ENCODE measurements at places on chromosomes 7 and 10.

DNA sequence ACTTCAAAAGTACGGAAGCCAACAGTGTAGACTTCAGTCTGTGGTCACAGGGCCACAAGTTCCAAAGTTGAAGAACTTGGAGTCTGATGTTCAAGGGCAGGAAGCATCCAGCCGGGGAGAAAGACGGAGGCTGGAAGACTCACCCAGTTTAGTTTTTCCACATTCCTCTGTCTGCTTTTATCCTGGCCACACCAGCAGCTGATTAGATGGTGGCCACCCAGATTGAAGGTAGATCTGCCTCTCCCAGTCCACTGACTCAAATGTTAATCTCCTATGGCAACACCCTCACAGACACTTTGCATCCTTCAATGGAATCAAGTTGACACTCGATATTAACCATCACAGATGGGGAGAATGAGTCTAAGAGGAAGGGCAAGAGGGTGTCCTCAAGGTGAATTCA, 19.3 kb upstream of the FRMD4A start:
- DNase-seq, result no peak

GRCh38 chr10:93180482-93180931, 106.8 kb downstream of the CYP26A1 start:
- no peak for DNase-seq

GRCh38 chr10:132993271-132994184, 51.2 kb upstream of the CFAP46 start:
- DNase-seq, result no peak

DNA sequence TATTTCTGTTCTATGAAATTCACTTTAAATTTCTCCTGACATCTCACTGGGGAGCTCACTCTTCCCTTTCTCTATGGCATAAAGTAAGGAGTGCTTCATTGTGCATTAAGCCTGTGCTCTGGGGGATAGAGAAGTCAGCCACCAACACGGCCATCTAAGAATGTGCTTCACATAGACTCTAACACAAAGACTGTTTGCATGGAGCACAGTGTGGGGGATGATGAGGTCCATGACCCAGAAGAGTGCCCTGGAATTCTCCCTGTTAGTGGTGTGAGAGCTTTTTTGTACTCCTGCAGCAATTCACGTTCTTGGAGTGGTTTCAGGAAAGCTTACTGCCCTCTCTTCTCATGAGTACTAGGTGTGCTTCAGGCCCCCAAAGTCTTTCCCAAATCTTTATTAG, 43.9 kb upstream of the PDZD8 start:
- DNase-seq, result no peak

GRCh38 chr7:112129655-112130323, 76.4 kb downstream of the DOCK4 start:
- no peak for DNase-seq

- DNase-seq, result no peak
Observed at GRCh38 chr7:51108134-51108533, 208.5 kb downstream of the COBL start.

DNA sequence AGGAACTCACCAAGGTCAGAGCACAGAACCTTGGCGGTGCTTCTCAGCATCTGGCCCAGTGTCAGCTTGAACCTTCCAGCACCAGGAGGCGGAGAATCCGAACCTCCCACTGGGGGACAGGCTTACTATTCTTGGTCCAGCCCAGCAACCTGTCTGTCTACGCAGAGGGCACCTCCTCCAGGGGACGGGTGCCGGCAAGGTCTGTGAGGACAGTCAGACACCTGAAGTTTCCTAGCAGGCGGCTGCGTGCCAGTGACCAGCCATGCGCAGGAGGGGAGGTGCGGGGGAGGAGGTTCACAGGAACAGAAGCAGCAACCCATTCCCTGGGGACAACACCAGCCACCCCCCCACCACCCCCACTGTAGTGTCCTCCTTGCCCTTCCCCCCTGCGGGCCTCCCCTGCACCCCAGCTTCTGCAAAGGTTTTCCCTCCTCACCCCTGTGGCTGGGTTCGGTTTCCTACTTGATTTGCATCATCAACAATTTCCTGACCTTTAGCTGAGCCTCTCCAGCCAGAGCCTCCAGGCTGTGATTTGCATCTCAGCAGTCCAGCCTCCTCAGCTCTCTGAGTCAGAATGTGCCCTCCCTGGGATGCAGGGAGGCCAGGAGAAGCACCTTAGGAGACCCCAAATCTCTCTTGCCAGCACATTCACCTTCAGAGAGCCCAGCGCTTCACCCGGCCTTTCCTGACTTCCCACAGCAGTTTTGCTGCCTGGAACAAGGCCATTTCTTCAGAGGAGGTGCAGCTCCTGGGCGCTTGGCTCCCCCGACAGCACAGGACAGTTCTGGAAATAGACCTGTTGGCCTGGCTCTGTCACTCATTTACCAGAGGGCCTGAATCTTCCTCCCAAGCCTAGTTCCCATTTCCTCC, 107.5 kb upstream of the NPS start:
- no peak for DNase-seq

GRCh38 chr10:99548041-99548530, 15.3 kb downstream of the NKX2-3 start:
- DNase-seq, result no peak

GRCh38 chr7:22109761-22110160, 164.1 kb upstream of the CDCA7L start:
- DNase-seq, result no peak

DNA sequence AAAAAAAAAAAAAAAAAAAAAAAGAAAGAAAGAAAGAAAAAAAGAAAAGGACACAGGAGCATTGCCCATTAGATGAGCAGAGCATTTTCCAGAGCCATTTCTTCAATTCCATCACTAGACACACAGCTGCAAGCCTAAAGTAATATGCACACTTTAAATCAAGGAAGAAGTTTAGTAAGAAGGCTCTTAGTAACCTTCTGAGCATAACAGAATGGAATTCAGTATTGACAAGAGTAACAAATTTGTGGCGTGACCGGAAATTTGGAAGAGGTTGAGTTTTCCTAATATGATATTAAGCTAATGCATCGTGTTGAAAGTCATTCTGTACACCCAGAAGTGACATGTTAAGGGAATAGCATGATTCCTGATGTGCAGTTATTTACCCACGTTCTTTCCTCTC, 35.3 kb downstream of the SMURF1 start:
- no peak for DNase-seq

- DNase-seq, result no peak
Observed at GRCh38 chr7:26334166-26334859, 42.7 kb downstream of the SNX10 start.

DNA sequence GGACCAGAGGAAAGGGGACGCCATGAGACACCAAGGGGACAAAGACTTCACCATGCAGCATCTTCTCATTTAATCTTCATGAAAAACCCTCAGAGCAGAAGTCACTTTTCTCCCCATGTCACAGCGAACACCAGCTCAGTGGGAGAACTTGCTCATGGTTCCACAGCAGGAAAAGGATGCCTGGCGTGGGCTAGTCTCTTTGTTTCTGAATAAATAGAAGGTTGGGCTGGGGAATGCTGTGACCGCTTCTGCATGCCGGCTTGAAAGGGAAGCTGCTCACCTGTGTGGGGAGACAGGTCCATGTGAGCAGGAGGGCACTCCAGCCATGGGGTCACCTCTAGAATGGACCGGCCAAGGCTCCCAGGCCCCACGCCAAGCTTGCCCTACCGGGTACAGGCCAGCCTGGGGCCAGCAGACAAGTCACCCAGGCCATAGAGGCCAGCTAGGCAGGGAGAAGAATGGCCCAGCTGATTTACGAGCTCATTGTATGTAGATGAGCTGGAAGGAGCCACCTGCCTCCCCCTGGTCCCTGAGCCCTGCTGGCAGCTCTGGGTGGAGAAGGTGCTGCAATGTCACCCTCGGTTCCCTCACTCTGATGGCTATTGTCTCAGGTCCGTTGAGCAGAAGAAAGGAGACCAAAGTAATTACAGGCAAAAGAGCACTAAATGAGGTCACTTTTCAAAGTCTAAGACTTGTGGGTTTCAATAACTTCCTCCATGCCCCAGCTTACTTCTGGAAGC, 82.0 kb upstream of the PDZD8 start:
- no peak for DNase-seq

DNA sequence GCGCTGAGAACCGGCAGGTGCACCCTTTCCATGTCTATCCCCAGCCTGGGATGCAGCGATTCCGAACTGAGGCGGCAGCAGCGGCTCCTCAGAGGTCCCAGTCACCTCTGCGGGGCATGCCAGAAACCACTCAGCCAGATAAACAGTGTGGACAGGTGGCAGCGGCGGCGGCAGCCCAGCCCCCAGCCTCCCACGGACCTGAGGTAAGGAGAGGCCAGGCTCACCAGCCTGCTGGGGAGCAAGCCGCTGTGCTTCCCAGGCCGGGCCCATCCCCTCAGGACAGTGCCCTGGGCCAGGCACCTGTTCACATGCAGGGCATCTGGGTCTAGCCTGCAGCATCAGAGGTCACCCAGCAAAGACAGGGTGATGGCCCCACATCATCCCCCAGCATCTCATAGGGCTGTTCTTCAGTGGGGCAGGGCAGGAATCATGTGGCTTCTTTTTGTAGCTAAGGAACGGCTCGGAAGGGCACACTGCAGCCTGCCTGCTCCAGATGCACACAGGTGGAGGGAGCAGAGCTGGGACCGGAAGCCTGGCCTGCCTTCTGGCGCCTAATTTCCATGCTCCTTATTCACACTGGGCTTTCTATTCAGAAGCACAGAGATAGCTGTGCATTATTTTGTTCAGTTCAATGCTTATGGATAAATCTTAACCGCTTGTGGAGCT, 18.9 kb downstream of the BAG3 start:
- DNase-seq, result no peak

- no peak for DNase-seq
Observed at GRCh38 chr10:6342096-6342685, 139.5 kb downstream of the PFKFB3 start.

DNA sequence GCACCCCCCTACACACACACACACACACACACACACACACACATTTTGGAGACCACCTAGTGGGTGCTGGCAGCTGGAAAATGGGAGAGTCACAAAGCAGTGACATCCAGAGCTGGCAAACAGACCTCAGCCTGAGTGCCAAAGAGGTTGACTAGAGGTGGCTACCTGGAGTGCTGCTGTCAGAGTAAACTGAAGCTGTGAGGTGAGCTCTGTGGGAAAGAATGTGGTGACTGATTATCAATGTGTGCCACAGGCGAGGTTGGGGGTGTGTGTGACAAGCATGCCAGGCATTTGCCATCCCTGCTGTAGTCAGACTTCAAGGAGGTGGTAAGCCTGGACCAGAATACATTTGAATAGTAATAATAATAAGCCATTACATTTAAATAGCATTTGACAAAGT, 120.6 kb downstream of the SLIT1 start:
- DNase-seq, result no peak

GRCh38 chr7:80330434-80330833, 181.4 kb downstream of the GNAT3 start:
- DNase-seq, result no peak

- DNase-seq, result no peak
Observed at GRCh38 chr10:103759100-103759781, 96.1 kb downstream of the SH3PXD2A start.

- DNase-seq, result no peak
Observed at GRCh38 chr10:98577168-98577567, 130.4 kb upstream of the HPS1 start.

DNA sequence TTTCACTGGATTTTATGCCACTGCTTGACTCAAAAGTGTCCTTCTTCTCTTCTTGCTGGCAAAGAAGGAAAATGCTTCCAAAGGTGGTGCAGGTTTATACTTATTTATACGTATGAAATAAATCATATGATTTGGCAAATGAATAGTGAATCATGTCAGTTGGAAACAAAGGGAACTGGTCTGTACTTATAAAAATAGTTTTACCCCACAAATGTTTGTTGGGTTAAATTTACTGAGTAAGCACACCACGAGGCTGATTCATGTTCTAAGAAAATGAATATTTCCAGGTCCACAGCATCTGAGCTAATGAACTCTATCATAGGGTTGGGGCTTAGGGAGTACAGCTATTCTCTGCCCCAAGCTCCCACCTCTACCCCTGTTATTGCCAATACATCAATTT, 232.2 kb downstream of the TRIL start:
- no peak for DNase-seq

GRCh38 chr10:124301736-124302135, 117.0 kb downstream of the OAT start:
- no peak for DNase-seq

GRCh38 chr7:125355899-125356298, 426.3 kb upstream of the POT1 start:
- DNase-seq, result no peak

DNA sequence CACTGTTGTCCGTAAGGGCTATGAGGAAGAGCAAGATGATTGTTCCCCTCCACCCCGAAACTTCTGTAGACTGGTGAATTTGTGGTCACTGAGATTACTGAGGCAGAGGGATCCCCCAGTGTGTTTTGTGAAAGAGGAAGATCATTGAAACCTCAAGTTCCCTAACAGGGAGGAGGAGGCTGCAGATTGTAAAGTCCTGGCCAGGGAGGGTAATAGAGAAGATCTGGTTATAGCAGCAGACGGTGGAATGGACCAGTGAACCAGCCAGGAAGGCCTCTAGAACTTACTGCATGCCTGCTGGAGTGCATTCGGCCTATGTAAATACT, 31.1 kb downstream of the LMTK2 start:
- no peak for DNase-seq

DNA sequence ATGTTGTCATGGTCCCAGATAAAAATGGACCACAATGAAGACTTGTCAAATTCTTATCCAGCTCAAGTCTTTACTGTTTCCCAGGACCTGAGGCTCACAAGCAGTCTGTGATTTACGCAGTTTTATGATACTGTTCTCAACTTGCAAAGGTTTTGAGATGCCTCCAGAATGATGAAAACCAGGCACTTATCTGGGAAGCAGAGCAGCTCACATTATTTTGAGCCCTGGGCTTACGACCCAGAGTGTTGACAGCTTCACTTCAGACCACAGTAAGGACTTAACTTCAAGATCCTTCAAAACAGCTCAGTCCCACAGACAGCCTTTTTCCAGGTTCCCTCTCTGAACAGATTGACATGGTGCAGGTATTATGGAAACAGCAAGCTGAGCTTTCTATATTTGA, 236.1 kb downstream of the RNLS start:
- no peak for DNase-seq

- no peak for DNase-seq
Observed at GRCh38 chr7:155733582-155734444, 78.5 kb downstream of the SHH start.

- DNase-seq, result no peak
Observed at GRCh38 chr10:119680050-119680449, 28.9 kb downstream of the BAG3 start.

GRCh38 chr7:81903115-81903514, 133.3 kb upstream of the HGF start:
- no peak for DNase-seq

DNA sequence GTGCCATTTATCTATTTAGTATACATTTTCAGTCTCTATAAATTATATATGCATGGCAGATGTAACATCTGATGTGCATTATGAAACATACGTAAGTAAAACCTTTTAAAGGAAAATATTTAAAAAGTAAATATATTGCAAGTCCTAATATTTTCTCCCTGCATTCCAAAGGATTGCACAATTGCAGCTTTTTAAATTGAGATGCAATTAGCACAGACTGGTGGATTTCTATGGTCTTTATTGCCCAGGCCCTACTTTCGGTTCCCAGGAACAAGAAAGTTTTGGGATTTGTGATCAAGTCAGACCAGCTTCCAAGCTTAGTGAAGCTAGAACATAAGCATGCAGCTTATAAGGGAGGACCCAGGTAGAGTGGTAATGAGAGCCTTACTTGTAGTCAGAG, 337.8 kb downstream of the NRG3 start:
- DNase-seq, result no peak

GRCh38 chr7:46099076-46099475, 178.0 kb upstream of the IGFBP3 start:
- DNase-seq, result no peak

GRCh38 chr10:122422266-122422989, 32.0 kb upstream of the ARMS2 start:
- no peak for DNase-seq

GRCh38 chr7:30926313-30926712, 14.7 kb downstream of the AQP1 start:
- no peak for DNase-seq

Data from stimulated activated CD8-positive, alpha-beta memory T cell treated with anti-CD3 and anti-CD28 coated beads, Interleukin-7, amount 100 ng/mL, for 24 hours (primary cell).